Fibroblast of skin of left biceps (primary cell): ENCODE measurements at places on chromosomes 12 and 14.
A peak's percentile ranks its signal among the peaks of the same experiment; 100 is the strongest.

- no peak for DNase-seq
These were observed 95.8 kb downstream of the EPS8 start for GRCh38 chr12:15693228-15693911.

DNA sequence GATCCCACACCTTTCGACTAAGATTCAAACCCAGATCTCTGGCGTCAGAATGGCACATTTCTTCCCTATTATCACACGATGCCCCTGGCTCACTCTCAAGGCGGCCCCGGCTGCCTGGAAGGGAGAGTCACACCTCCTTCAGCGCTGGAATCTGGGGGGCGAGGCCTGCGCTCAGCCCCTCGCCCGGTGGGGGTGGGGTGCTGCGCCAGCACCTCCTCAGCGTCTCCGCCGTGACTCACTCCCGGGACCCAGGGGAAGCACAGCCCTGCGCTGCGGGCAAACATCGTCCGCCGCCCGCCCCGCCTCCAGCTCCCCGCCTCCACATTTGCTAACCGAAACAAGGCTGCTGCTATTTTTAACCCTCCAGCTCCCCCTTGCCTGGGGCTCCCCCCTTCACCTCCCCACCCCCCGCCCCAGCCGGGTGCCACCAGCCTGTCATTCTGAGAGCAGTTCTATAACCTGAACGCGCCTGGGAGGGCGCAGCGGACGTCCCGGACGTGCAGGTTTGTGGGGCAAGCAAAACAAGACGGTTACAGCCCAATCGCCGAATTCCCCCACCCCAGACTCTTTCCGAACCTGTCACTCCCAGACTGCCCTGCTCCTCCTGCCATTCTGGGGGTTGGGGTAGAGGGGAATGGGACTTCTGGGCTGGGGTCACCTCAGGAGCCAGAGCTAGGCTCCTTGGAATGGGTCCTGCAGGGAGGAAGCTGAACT is 6.7 kb downstream of the HDAC7 start:
- DNase-seq = peak; percentile 81

- no peak for DNase-seq
These were observed 19.6 kb upstream of the TMEM106C start for GRCh38 chr12:47943623-47944340.

DNA sequence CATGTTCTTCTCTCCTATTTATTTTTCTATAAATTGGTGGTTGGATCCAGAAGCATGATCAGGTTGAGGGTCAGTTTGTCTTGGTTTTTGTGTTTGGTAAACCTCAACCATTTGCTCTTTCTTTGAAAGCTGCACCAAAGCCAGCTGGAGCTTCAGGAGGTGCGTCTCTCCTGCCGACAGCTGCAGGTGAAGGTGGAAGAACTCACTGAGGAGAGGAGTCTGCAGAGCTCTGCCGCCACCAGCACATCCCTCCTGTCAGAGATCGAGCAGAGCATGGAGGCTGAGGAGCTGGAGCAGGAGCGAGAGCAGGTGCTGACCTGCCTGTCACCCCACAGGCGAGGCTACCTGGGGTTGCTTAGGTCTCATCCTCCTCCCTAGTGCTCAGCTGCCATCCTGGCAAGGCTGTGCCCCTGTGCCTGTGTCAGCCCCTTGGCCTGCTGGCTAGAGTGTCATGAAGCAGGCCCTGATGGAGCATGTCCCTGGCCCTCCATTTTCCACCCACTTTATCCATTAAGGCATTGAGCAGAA is 45.0 kb downstream of the RAB35 start:
- no peak for DNase-seq

GRCh38 chr12:45357539-45358417 is 141.9 kb downstream of the ANO6 start:
- DNase-seq = no peak

- no peak for DNase-seq
These were observed 51.9 kb downstream of the PRMT8 start for GRCh38 chr12:3542911-3543310.

GRCh38 chr12:55707841-55708694 is at the start of gene ITGA7:
ITGA7 (minus strand) TSS chr12:55707904; CDS start chr12:55707682, 222 bp downstream.
- no peak for DNase-seq

GRCh38 chr14:51727526-51727925 is 75.8 kb downstream of the FRMD6 start:
- DNase-seq = no peak

- no peak for DNase-seq
These were observed 178.1 kb upstream of the ARHGAP5 start for GRCh38 chr14:31898838-31899528.

DNA sequence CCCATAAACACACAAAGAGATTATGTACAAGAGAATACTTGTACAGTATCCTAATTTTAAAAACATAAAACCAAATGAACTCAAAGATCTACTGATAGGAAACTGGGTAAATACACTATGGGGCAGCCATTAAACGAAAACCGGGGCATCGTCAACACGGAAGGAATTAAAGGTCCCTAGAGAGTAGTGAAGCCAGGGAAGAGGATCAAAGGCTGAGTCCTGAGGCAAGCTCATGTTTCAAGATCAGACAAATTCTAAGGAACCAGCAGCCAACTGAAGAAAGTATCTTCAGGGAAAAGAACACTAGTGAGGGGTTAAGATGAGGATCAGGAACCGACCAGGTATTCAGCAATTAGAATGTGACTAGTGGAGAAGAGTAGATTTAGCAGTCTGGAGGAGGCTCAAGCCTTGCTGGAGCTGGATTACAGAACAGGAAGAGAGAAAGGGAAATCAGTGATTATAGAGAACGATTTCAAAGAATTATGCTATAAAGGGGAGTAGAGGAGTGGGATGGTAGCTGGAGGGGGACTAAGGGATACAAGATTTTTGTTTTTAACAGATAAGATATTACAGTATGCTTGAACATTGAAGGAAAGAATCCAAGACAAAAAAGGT is 23.7 kb downstream of the SEL1L start:
- no peak for DNase-seq

DNA sequence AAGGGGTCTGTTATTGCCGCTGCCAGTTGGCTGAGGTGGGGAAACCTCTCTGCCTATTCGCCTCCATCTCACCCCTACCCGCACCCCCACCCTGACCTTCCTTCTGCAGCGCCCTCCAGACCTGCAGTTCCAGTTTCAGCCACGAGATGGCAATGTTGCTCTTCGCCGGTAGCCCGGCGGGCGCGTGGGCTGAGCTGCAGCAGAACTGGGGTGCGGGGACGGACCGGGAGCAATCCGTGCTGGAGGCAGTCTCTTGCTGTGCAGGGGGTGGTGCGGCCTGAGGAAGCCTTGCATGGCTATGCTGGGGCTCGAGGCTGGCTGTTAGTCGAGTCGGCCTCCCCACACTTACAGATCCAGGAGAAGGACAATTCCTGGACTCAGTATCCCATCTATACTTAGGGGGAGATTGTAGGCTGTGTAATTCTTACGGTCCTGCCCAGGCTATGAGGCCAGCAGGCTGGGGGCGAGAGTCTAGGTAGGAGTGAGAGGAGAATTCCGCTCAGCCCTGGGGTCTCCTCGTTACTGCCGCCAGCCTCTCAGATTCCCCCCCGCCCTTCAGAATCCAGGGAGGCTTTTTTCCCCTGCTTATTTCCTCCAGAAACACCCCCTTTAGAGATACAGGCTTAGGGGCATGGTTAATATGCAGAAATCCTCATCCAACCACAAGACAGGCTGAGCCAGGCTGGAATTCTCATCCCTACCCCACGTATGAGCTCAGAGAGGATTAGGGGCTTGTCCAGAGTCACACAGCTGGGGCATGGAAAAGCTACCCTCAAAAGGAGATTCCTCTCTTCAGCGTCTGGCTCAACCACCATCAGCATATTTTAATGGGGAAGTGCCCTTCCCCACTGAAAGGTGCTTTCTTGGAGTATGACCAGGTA is 118.2 kb downstream of the AACS start:
- DNase-seq = peak; percentile 48

GRCh38 chr14:103221781-103222358 is 98.6 kb downstream of the TNFAIP2 start:
- DNase-seq = no peak

GRCh38 chr14:22800346-22800745 is 14.9 kb downstream of the SLC7A7 start:
- DNase-seq = no peak

DNA sequence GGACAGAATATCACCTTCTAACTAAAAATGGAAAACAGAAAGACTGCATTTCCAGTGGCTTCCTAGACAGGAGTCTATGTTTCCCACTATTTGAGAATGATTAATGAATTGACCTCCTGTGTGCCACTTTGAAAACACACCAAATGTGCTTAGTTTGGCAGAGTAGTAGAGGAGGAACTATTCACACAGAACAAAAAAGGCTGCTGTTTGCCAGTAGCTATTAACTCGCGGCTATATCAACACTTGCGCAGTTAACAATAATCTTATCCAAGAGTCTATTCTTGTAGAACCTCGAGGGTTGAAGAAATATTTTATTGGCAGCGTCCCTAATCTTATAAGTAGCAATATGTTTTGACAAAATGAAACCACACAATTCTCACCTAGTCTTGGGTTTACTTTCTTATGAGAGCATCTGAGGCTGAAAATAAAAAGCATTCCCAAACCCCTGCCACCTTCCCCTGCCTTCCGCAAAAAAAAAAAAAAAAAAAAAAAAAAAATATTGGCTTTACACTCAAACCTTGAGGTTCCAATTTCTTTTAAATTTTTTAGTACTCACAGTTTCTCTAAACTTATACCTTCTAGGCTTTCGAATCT is 127.3 kb upstream of the FLRT2 start:
- DNase-seq = no peak

- DNase-seq = no peak
These were observed 93.0 kb downstream of the ALX1 start for GRCh38 chr12:85373045-85373444.

DNA sequence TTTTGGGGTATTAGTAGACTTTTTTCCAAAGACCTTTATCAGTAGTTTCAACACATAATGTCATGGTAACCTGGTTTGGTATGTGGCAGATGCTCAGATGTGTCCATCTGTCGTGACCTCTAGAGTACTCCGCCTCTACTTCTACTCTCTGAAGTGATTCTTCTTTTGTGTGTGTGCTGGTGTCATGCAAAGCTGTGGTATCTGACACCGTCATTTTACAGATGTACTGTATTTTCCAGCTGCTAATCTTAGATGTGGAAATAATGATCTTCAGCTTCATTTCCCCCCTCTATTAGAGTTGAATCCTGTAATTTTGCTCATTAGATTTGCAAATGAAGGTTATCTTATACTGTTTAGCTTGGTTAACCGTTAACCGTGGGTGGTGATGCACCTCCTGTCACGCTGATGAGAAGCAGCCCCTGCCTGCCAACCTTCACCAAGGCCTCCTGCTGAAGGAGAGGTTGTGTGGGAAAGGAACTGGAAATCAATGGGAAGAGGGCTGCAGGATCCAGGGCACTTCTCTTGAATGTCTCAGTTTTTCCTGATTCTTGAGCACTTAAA is 222.4 kb upstream of the AMIGO2 start:
- DNase-seq = no peak

GRCh38 chr12:49089821-49090773 is 4.5 kb downstream of the DHH start:
- no peak for DNase-seq

- no peak for DNase-seq
These were observed 107.1 kb downstream of the SLC6A15 start for GRCh38 chr12:84805474-84805858.

DNA sequence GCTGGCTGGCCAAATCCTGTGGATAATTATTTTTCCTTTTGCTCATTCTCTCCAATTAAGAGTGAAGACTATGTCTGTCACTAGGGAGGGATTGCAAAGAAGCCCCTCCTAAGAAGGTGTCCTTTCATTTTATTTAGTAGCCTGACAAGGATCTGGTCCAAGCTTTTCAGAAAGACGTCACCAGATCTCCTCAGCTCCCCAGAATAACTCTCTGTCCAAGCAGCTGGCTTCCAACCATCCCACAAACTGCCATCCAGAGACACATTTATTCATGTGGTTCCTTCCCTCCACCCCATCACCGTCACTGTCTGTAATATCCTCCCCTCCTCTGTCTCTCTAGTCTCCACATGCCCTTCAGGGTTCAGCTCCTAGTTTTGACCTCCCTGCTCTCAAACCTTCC is 69.9 kb downstream of the PPM1H start:
- no peak for DNase-seq
